ENCODE measurements at places on chromosomes 1 and 21.
A peak's percentile ranks its signal among the peaks of the same experiment; 100 is the strongest.

- H3K4me3 ChIP-seq: no peak within 1 kb of the TSS
- H3K27me3 ChIP-seq: no peaks in the 10 kb centered on the region
- DNase-seq: no peak
- no peak within 1 kb of the TSS for H3K27ac ChIP-seq
- peaks cover 6% of the 10 kb centered on the region for H3K4me1 ChIP-seq
- no peaks in the 10 kb centered on the region for H3K36me3 ChIP-seq
Observed at GRCh38 chr1:247548769-247549182, at the start of gene GCSAML. GCSAML (plus strand) TSS chr1:247549134; CDS start chr1:247549192, 58 bp downstream.

- no peaks in the 10 kb centered on the region for H3K4me1 ChIP-seq
- H3K36me3 ChIP-seq: no peaks in the 10 kb centered on the region
- no peak overlapping the region for H3K27ac ChIP-seq
Observed at GRCh38 chr21:27269644-27270043, 302.8 kb upstream of the ADAMTS5 start.

- H3K4me3 ChIP-seq: no peak overlapping the region
- H3K36me3 ChIP-seq: no peaks in the 10 kb centered on the region
- no peaks in the 10 kb centered on the region for H3K27me3 ChIP-seq
- H3K4me1 ChIP-seq: no peaks in the 10 kb centered on the region
Observed at GRCh38 chr1:63828322-63829044, 54.7 kb downstream of the ROR1 start.

- no peaks in the 10 kb centered on the region for H3K36me3 ChIP-seq
- peaks cover 23% of the 10 kb centered on the region for H3K27me3 ChIP-seq
- H3K4me3 ChIP-seq: peak overlapping the region; percentile 42
- H3K27ac ChIP-seq: no peak overlapping the region
- peak; percentile 65 for DNase-seq
- peaks cover 38% of the 10 kb centered on the region for H3K4me1 ChIP-seq
Observed at GRCh38 chr1:29124366-29125236, 898 bp upstream of the TMEM200B start.

GRCh38 chr1:99681583-99681982 lies 35.7 kb downstream of the PALMD start:
- H3K4me3 ChIP-seq: no peak overlapping the region
- H3K36me3 ChIP-seq: no peaks in the 10 kb centered on the region
- DNase-seq: no peak
- no peaks in the 10 kb centered on the region for H3K27me3 ChIP-seq
- H3K27ac ChIP-seq: no peak overlapping the region
- no peaks in the 10 kb centered on the region for H3K4me1 ChIP-seq

DNA sequence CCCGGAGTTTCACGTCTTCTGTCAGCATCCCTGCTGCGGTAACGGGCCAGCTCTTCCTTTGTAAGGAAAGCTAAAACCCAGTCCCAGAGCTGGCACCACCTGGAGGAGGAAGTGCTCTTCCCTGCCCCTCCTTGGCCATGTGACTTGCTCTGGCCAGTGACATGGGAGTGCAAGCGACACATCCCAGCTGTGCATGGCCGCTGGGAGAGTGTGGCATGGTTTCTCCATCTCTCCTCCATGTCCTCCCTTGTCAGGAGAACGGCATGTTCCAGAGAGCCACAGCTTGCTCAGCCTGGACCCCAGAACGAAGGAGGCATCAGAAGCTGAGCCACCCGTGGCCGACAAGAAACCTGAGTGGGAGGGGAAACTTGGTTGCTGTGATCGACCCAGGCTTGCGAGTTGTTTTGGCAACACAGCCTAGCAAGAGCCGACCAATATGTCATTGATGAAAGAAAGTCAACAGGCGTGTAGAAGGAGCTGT lies 2.7 kb upstream of the PRXL2B start:
- H3K4me3 ChIP-seq: no peak overlapping the region
- H3K27me3 ChIP-seq: no peaks in the 10 kb centered on the region
- H3K27ac ChIP-seq: peak overlapping the region; percentile 100
